ENCODE measurements at places on chromosomes 3 and 15.

DNA sequence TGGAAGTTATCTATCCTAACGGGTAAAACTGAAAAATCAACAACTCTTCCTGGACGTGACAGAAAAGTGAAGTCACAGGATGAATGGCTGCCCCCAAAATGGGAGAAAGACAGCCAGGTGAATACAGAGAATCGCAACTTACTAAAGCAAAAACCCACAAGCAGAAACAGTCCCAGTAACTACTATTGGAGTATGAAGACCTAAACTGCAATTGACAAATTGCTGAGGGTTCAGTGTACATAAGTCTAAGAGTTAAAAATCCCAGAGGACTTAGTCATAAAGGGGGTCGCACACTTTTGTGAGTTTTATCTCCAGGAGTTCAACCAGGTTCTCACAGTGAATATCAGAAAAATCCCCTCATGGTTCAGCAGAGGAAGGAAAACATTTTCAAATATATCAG lies 56.8 kb upstream of the IMPG2 start:
- DNase-seq = no peak

GRCh38 chr15:55168350-55168974 lies 28.3 kb downstream of the RSL24D1 start:
- peak; percentile 35 for DNase-seq

GRCh38 chr3:33420966-33421365 lies 19.2 kb downstream of the UBP1 start:
- no peak for DNase-seq

DNA sequence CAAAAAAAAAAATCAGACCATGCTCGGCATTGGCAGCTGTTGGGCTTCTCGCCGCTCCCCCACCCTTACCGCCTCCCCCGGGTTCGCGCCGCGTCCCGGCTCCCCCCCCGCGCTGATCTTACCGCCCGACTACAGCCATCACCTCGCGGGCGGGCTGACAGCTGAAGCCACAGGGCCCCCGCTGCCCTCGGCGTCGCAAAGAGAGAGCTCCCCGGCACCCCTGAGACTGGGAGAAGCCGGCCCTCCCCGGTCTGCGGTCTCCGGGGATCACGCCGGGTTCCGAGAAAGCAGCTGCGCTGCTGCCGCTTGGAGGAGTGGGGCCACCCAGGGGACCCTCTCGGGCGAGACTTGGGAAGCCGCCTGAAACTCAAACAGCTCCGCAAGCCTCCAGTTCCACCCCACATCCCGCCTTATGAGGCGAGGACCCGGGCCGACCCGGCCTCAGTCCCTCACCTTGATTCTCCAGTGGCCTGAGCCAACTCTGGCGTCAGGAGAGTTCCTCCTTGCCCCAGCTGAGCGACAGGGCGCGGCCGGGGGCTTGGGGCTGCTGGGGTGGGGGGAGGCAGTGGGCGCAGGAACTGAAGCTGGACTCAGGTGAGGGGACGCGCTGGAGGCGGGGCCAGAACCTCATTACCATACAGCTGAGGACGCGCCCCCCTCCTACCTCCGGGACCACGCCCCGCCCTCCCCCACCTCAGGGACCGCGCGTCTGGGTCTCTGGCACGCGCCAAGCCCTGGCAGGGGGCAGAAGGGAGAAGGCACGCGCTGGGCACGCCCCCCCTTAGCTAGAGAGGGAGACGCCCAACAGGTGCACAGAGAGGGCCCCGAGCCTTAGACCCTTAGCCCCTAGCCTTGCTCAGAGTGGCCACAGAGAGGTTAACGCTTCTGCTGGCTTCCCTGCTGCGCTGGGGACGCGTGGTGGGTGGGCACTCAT lies 1.0 kb upstream of the DLL4 start:
- no peak for DNase-seq

GRCh38 chr3:45026038-45026437 lies at the start of gene CLEC3B:
CLEC3B (plus strand) TSS chr3:45026303; CDS start chr3:45026363, 60 bp downstream.
- peak; percentile 40 for DNase-seq

- peak; percentile 25 for DNase-seq
Observed at GRCh38 chr3:171458864-171459136, 1.4 kb downstream of the TNIK start.

DNA sequence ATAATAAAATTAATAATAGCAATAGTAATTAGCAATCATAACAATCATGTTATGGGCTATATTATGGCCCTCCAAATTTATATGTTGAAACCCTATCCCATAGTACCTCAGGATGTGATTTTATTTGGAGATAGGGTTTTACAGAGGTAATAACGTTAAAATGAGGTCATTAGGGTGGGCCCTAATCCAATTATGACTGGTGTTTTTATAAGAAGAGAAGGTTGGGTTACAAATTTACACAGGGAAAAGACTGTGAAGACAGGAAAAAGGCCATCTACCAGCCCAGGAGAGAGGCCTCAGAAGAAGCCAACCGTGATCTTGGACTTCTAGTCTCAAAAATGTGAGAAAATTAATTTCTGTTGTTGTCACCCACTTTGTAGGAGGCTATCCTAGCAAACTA lies 353.1 kb downstream of the CHL1 start:
- no peak for DNase-seq

DNA sequence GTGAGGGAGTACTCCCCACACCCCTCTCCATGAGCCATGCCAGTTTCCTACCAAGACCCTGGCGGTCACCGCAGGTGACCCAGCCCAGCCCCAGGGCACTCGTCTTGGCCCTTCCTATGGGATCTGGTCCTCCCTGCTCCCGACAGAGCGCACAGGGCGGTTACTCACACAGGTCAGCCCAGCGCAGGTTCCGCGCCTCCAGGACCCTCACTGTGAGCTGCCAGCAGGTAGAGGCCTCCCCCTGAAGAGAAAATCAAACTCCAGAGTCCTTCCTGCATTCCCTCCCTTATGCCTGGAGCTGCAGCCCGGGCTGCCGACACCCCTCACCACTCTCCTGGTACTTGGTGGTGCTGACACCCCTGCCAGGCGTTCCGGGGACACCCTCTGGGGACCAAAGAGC lies 6.9 kb downstream of the PLA2G4D start:
- DNase-seq = no peak

DNA sequence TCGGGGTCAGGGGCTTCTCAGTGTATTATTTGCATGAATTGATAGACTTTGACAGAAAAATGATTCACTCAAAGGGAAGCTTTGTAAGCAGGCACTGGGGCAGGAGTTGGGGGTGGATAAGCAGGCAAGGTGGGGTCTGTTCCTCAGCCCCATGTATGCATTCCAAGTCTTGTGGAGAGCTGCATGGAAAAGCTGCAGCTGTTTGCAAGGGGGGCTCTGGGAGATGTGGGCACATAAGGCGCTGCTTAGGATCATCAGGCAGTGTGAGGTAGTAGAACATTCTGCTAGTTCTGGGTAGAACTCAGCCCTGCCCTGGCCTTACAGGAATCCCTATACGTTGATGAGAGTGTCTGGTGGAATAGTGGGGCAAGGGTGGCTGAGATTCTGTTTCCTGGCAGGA lies 154.2 kb upstream of the LRIG1 start:
- no peak for DNase-seq

GRCh38 chr3:46848271-46849044 lies 14.8 kb downstream of the MYL3 start:
- DNase-seq = no peak
